ENCODE measurements at places on chromosomes 13 and 19.
A peak's percentile ranks its signal among the peaks of the same experiment; 100 is the strongest.

GRCh38 chr19:10642473-10643171 is 11.5 kb upstream of the ILF3 start:
- no peak for DNase-seq

- no peak for DNase-seq
Measured at GRCh38 chr13:48994706-48995105, 19.0 kb downstream of the FNDC3A start.

GRCh38 chr13:36061621-36062020 is 69.6 kb downstream of the DCLK1 start:
- no peak for DNase-seq

DNA sequence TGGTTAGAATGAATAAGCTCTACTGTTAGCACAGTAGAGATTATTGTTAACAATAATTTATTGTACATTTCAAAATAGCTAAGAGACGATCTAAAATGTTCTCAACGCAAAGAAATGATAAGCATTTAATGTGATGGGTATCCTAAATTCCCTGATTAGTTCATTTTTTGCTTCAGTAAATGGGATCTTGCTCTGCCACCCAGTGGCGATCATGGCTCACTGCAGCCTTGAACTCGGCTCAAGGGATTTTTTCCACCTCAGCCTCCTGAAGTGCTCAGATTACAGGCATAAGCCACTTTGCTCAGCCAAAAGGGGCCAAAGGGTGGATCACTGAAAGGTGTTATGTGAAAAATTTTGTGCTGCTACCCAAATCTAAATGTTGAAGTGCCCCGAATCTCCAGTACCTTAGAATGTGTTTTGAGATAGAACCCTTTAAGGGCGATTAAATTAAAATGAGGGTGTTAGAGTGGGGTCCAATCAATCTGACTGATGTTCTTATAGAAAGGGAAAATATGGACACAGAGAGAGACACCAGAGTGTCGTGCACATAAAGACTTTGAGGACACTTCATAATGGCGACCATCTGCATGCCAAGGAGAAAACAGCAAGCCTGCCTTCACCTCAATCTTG is 31.5 kb upstream of the ZNF766 start:
- DNase-seq, result peak; percentile 14

- no peak for DNase-seq
Measured at GRCh38 chr19:41233748-41234240, 14.8 kb downstream of the AXL start.

GRCh38 chr19:55018216-55018615 is 19.8 kb downstream of the GP6 start:
- DNase-seq, result no peak

DNA sequence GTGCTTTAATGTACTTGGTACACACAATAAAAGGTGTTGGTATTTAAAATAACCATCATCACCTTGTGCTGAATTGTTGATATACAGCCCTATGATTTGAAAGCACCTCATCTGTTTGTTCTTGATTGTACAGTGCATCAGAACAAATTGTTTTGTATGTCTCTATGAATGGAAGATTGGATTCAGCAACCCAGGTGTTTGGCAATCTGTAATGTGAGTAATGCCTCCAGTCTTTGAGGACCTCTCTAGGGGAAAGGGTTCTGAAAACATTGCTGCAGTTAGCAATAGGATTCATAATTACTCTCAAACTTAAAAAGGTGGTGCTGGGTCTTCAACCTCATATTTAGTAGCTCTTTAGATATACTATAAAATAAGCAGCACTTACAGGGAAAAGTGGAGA is 341.8 kb downstream of the OXGR1 start:
- DNase-seq, result no peak

DNA sequence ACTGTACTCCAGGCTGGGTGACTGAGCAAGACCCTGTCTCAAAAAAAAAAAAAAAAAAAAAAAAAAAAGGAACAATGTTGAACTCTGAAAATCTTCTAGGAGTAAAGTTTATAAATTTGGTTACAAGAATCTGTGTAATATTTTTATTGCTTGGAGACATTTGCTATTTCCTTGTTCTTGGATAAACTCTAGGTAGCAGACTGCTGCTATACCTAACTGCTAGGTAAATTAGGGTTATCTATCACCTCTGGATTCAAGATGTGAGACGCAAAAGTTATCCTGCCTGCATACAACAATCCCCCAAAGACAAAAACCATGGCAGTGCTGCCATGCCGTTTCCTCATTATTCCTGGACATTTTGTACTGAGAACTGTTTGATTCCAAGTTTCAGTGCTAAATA is 33.7 kb downstream of the UBL3 start:
- no peak for DNase-seq

GRCh38 chr19:1183543-1184172 is 9.6 kb upstream of the SBNO2 start:
- no peak for DNase-seq

DNA sequence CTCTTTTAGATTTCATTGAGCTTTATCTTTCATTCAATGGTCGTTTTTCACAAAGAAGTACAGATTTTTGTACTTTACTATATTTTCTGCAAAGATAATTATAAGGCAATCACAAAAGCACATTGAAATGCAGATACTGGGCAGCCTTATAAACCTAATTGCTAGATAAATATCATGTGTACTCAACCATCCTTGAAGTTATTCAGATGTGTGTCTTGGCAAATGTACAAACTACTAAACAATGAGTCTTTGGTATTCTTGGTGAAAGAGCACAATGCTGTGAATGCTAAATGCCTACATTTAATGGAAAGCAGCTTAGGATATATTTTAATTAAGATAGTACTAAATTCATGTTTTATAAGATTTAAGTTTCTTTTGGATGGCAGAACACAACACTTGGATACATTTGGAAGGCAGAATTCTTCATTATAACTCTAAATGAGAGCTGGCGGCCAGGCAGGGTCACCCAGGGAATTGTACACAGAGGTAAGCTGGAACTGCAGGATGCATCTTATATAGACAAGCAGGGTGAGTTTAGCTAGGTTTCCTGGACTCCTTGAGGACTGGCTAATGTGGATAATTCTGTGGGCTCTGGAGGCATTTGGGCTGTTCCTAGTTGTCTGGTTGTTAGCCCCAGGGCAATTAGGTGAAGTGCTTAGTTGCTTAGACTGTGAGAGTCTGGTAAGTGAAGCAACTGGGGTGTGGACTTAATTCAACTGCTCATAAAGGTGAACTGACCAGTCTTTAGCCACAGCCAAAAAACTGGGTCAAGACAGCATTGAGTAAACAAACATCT is 286.6 kb downstream of the PCDH20 start:
- DNase-seq, result no peak

DNA sequence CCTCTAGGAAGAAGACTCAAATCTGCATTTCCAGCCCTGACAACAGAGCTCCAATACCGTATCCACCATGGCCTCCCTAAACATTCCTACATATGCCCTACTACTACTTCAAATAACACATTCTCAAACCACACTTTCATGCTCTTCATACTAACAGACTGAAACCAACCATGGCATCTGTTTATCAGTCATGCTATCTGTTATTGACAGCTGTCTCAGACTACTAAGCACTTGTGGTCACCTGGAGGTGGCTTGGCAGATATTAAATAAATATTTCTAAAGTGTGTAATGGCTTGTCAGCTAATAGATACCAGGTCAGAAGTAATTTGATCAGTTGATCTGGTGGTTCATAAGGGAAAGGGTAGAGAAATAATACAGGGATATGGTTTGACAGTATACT is 489.1 kb downstream of the DIAPH3 start:
- no peak for DNase-seq

DNA sequence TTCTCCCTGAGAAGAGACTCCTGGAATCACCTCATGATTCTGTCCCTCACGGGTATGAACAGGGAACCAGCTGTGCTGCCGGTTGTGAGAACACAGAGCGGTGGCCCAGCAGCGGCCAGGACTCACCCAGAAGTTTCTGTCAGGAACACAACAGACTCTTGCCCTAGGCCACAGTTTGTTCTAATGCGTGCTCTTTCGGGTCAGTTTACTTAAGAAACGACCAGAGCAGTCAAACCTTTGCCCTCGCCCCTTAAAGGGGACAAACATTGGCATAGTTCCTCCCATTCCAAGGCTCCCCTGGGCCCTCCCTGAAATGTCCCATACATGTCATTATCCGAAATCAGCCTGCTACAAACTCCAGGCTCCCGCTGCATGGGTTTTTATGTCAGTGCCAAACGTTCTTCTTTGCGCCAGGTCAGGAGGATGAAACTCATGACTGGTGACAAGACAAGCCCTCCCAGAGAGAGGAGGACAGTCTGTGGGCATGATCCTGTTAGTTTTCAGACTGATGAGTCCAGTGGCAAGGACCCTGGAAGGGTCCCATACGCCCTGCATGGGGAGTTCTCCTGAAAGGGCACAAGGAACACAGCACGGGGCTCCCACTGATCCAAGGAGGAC is 18.3 kb downstream of the ZIC5 start:
- DNase-seq, result no peak

DNA sequence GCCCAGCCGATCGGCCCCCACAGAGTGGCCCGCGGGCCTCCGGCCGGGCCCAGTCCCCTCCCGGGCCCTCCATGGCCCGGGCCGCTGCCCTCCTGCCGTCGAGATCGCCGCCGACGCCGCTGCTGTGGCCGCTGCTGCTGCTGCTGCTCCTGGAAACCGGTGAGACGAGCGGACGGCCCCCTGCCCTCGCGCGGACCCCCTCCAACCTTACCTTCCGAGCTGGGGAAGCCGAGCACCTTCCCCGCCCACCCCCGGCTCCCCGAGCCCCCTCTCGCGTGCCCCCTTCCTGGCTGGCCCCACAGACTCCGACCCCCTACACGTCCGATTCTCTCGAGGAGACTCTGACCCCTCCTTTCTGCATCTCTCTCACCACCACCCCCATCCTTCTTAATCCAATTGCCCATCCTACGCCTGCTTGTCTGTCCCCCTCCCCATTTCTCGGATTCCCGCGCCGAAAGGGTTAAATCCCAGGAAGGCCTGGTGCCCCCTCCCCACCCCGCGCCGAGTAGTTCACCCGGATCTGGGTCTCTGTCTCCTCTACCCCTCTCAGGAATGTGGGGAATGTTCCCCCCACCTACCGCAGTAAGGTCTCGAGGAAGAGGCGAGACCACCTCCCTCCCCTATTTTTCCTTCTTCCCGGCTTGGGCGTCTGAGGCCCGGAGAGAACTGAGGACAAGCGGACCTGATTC is 502 bp downstream of the NECTIN2 start:
- DNase-seq, result no peak

DNA sequence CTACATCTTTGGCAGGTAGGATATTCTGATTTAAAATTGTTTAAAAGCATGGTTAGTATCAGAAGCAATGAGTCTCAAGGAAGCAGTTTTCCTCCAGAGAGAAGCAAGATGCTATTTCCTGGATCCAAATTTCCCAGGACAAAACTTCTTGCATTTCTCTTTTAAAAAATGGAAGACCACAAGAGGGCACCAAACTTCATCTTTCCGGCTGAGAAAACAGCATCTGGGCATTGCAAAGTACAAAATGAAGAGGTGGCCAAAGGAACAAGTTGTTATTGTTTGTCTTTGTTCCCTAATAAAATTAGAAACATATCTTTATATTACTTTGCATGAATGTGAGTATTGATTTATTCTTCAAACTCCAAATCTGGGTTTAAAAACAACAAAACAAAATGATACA is 60.0 kb upstream of the LRCH1 start:
- no peak for DNase-seq

- no peak for DNase-seq
Measured at GRCh38 chr13:30362869-30363268, 55.5 kb upstream of the KATNAL1 start.

DNA sequence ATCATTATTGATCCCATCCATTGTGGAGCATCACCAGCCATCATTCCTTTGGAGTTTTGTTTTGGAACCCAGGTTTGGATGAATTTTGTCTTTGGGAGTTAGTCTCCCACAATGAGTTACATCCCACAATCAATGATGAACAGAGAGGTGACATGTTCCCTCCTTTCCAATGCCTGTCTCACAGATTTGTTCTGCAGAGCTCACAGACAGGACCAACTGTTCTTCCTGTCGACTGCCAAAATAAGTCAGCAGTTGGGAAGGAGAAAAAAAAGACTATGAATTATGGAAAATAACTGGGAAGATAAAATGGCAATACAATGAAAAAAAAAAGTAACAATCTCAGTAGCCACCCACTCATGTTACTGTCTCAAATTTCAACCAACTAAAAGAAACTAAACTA is 489.1 kb downstream of the MYO16 start:
- no peak for DNase-seq

GRCh38 chr13:53822136-53822535 is 793.5 kb downstream of the OLFM4 start:
- no peak for DNase-seq

DNA sequence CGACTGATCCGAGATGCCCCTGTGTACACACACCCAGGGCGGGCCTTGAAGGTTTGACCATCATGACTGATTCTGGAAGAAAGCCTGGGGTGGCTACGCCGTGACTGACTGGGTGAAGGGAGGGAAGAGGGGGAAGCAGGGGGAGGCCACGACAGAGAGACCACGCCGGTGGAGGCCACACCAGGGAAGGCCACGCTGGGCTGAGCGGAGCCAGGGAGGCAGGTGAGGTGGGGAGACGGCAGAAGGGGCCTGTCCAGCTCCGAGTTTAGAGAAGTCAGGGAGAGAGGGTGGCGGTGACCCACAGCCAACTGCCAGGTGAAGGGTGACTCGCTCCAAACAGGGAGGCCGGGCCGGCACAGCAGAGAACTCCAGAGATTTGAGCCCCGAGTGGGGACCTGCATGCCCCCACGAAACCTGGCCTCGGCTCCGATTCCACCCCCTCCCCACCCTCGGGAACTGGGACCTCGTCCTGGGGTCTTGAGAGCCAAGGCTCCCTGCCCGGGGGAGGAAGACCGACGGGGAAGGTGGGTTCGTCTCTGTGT is 102.6 kb downstream of the PTPRS start:
- DNase-seq, result no peak

GRCh38 chr19:34686455-34686854 is 9.0 kb downstream of the ZNF302 start:
- DNase-seq, result no peak

DNA sequence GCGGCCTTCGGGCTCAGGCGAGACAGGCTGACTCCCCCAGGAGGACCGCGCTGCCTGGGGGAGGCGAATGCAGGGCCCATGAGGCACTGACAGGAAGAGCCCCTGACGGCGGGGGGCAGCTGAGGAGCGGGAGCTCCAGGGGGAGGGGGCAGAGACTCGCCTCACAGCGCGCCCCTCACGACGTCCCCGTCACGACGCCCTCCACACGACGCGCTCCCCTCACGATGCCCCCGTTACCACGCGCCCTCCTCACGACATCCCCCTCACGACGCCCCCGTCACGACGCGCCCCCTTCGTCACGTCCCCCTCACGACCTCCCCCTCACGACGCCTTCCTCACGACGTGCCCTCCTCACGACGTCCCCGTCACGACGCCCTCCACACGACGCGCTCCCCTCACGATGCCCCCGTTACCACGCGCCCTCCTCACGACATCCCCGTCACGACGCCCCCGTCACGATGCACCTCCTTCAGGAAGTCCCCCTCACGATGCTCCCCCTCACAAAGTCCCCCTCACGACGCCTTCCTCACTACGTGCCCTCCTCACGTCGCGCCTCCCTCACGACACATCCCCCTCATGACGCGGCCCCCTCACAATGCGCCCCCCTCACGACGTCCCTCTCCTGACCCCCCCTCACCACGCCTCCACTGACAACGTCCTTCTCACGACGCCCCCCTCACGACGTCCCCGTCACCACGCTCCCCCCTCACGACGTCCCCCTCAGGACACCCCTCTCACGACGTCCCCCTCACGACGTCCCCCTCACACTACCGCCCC is 99.6 kb downstream of the ING1 start:
- no peak for DNase-seq

GRCh38 chr19:31969016-31969415 is 376.4 kb upstream of the ZNF507 start:
- no peak for DNase-seq

GRCh38 chr19:49104229-49104864 is 9.8 kb upstream of the LIN7B start:
- no peak for DNase-seq
